AG09319 (cell line): ENCODE measurements at places on chromosomes 2 and 18.

- no peak for DNase-seq
These were observed 9.1 kb downstream of the AGXT start for GRCh38 chr2:240877460-240878340.

DNA sequence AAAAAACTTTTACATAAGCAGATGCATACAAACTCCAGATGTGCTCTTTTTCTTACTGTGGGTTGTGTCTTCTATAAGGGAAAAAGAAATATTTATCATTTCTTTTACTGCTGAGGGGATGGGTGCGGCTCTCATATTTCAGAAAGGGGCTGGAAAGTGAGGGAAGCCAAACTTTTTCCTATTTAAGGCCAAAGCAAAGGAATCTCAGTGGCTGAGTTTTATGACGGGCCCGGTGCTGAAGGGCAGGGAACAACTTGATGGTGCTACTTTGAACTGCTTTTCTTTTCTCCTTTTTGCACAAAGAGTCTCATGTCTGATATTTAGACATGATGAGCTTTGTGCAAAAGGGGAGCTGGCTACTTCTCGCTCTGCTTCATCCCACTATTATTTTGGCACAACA is at the start of gene COL3A1:
COL3A1 (plus strand) TSS at position 210 of the 400 bp plus-strand sequence; CDS start at position 327, 117 bp downstream.
- DNase-seq = peak; percentile 67

DNA sequence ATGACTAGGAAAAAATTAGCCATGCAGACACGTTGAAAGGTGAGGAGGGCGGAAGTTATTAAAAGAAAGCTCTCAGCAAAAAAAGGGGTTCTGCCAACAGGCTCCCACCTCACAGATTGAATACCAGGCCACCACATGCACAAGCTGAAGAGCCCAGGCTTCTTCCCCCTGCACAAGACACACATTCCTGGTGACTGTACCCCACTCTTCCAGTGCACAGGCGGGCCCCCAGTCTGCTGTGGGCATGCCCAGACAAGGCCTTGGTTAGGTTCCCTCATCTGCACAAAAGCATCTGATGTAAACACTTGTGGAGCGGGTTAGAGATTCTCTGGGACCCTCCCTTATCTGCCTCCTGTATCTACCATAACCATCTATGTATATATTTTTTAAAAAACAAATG is 81.7 kb downstream of the AGPS start:
- no peak for DNase-seq

- DNase-seq = no peak
These were observed 164.9 kb downstream of the INHBB start for GRCh38 chr2:120510751-120511395.

- DNase-seq = no peak
These were observed 114.1 kb downstream of the PRPF40A start for GRCh38 chr2:152603166-152603565.

GRCh38 chr18:13382954-13383827 is 164.6 kb downstream of the LDLRAD4 start:
- DNase-seq = no peak

GRCh38 chr2:203918264-203918663 is 18.3 kb upstream of the ICOS start:
- DNase-seq = no peak

GRCh38 chr2:171180229-171180930 is 19.7 kb upstream of the TLK1 start:
- DNase-seq = no peak

GRCh38 chr2:18998491-18998890 is 359.9 kb downstream of the OSR1 start:
- no peak for DNase-seq

GRCh38 chr2:37190290-37190689 is 1.8 kb upstream of the SULT6B1 start:
- no peak for DNase-seq

- no peak for DNase-seq
These were observed 21.9 kb downstream of the CENPO start for GRCh38 chr2:24815171-24815570.

- DNase-seq = peak; percentile 38
These were observed 30.5 kb upstream of the VPS54 start for GRCh38 chr2:64049633-64050220.

- DNase-seq = no peak
These were observed 146.3 kb upstream of the ZC3H15 start for GRCh38 chr2:186339716-186340115.

DNA sequence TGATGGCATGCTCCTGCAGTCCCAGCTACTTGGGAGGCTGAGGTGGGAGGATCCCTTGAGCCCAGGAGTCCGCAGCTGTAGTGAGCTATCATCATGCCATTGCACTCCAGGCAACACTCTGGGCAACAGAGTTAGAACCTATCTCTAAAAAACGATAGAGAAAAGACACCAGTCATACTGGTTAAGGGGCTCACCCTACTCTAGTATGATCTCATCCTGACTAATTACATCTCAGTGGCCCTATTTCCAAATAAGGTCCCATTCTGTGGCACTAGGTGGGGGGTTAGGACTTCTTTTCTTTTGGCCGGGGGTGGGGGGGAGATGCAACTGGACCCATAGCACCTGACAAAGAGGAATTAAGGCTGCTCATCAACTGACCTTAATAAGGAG is 163.2 kb upstream of the NCK2 start:
- no peak for DNase-seq

GRCh38 chr2:20173064-20173463 is 51.9 kb downstream of the SDC1 start:
- no peak for DNase-seq

DNA sequence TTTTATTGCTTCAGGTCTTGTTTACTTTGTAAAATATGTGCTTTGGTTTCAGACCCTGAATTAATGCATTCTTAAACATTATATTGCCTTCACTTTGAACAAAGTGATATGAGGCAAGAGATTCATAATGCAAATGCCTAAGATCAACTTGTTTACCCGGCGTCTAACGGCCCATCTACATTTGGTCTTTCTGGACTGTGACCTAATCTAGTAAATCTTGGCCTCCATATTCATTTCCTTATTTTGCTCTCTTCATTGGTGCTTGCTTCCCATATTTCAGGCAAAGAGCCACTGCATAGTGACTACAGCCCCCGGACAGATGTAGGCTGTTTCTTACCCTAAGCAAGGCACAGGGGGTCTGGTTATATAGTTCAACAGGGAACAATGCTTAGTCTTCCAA is 53.0 kb upstream of the SLC39A10 start:
- no peak for DNase-seq
